EH (cell line): ENCODE measurements at places on chromosomes 11 and 22.

DNA sequence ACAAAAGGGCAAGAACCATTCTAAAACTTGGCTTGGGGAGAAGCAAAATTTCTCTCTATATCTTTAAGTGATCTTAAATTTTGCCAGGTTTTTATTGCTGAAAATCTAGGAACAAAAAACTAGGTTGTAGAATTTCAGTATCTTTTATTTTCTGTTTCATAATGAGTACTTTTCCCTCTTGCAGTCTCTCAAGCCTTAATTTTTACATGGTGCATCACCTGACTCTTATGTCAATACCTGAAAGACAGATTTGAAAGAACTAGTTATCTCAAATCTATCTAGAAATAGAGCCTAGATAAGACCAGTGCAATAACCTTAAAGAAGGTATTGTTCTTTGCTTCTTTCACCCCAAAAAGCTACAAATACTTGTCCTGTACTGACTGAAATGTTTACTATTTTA lies 122.1 kb downstream of the TRIM44 start:
- no peak for DNase-seq

GRCh38 chr11:63909591-63910506 lies 7.1 kb downstream of the RCOR2 start:
- no peak for DNase-seq

DNA sequence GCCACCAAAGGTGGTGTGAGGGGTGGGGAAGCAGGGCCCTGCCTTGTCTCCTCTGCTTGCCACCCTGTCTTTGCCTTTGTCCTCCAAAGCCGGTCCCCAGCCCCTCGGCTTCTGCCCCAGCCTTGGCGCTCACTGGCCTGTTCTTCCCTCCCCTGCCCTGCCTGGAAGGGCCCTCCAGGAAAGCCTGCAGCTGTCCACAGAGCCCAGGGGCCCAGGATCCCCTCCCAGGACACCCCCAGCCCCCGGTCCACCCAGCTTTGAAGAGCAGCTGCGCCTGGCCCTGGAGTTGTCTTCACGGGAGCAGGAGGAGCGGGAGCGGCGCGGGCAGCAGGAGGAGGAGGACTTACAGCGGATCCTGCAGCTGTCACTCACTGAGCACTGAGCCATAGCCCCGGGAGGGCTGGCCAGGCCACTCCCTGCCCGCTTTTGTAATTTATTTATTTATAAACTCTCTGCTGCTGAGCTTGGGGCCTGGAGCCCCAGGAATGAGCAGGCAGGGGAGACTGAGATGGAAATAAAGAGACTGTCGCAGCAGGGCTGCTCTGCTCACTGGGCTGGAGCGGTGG lies 1.3 kb upstream of the SSH3 start:
- DNase-seq = peak; percentile 53

DNA sequence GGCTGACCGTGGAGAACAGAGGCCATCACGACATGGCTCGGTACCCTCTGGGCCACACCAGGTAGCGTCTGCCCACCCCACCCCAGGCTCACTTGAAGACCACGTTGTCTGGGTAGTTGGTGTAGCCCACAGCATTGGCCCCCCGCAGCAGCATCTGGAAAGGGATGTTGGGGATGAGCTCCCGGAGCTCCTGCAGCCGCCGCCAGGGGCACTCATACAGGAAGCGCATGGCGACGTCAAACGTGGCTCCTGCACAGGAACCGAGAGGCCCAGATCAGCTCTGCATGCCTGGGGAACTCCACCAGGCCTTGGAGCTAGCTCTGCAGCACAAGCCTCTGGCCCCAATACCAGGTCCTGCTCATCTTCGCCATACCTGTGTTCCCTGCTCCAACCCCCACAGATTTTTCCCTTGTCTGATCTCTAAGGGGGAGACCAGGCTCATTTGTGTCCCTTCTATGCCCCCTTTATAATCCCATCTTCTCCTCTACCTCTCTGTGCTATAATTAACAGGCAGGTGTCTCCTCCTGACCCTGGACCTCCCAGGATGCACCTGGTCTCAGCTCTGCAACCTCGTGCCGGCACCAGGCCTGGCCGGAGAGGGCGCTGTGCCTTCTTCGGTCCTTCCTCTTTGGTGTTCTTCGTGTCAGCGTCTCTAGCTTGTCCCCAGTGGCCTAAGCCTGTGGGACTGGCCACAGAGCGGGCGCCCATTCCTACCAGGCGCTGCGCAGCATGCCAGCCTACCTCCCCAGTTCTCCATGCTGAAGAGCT lies 5.0 kb upstream of the LRFN4 start:
- DNase-seq = peak; percentile 10

DNA sequence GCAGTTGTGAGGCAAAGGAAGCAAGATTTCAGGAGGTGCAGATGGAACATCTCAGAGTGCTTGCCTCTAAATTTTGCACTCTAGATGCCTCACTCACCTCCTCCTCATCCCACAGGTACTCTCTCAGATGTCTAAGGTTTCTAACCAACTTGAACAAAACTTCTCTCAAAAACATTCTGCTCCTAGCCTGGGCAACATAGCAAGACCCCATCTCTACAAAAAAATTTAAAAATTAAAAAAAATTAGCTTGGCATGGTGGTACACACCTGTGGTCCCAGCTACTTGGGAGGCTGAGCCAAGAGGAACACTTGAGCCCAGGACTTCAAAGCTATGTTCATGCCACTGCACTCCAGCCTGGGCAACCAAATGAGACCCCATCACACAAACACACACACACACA lies 4.2 kb downstream of the ZNF280A start:
- DNase-seq = no peak

GRCh38 chr11:115244296-115244695 lies 259.9 kb downstream of the CADM1 start:
- DNase-seq = no peak

DNA sequence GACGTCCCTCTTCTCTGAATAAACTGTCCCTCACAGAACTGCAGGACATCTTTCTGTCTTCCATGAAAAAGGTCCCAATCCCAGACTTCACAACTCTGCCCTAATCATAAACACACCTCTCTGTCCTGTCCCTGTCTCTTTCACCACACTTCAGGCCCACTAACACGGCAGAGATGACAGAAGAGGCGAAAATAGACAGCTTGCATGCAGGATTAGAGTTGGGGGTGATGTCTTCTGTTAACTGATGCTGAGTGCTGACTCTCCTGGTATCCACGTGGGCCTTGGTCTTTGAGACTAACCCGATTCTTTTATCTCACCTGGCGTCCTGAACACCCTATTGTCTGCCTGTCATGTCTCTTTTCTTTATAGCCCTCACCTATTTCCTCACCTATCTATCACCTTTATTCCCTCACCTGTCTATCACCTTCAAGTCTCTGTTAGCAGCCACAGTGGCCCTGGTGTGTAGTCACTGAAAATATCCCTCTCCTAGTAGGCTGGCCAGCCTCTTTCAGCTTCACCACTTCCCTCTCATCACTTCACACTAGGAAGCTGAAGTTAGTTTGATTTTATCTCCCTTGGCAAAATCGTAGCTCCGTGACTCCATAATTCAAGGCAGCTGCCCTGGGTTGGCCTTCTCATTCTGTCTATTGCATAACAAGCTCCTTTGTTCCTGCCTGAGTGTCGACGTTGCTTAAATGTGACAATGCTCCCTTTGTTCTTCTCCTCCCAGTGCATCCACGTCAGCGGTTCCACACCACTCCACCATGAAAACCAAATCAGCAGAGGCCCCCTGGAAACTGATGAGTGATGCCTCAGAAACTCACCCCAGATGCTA lies 30.6 kb upstream of the DRD2 start:
- peak; percentile 22 for DNase-seq
